ENCODE measurements at places on chromosomes 16 and 17. TPM values are rescaled to one million over a fixed set of nuclear protein-coding genes. Genes with fewer than 3 reads are reported as not detected.

The TBX21 gene
- polyA plus RNA-seq, result 0.09 TPM

The CTCF gene
- 78.4 TPM for polyA plus RNA-seq

The TNP2 gene
- not detected for polyA plus RNA-seq

The SPATA22 gene
- 0.41 TPM for polyA plus RNA-seq

The VMP1 gene
- polyA plus RNA-seq, result 93.4 TPM

The CNTNAP4 gene
- 0.48 TPM for polyA plus RNA-seq

The IGSF6 gene
- 7.9 TPM for polyA plus RNA-seq

The TEX14 gene
- polyA plus RNA-seq, result 0.63 TPM
